ENCODE measurements at places on chromosomes 12 and 14.

GRCh38 chr12:80938397-80938796 is 663 bp upstream of the LIN7A start:
- no peak for DNase-seq

DNA sequence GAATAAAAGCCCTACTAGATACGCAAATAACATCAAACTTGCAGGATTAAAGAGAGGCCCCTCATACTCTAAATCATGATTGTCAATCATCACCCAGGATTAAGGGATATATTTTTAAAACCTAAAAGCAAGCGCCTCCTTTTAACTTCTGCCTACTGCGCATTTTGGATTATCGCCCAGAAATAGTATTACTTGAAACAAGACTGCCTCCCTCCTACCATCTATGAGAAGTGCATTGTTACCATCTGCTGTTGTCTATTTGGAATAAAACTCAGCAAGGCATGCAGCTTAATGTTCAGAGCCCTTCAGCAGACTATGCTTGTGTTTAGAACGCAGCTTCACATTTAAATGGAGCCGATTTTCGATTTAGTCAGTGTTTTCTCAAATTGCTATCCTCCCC is 79.6 kb downstream of the EXOC5 start:
- no peak for DNase-seq

GRCh38 chr12:19515179-19515578 is 75.9 kb downstream of the AEBP2 start:
- DNase-seq = no peak

DNA sequence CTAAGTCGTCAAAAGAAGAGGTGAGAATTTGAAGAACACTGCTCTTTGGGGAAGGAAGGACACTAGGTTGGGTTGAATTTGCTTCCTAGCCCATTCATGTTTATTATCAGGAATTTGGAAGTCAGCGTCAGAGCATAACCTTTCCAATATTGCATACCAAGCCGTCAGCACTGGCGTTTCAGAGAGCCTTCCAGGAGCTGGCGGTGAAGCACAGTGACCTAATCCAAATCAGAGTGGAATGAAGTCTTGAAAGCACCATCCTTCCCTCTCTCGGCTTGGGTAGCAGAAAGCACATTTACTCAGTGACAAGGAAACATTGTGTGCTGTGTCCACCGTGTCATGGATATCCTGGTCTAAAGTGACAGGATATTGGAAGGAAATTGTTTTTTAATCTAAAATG is 240.3 kb upstream of the PELI2 start:
- DNase-seq = no peak

DNA sequence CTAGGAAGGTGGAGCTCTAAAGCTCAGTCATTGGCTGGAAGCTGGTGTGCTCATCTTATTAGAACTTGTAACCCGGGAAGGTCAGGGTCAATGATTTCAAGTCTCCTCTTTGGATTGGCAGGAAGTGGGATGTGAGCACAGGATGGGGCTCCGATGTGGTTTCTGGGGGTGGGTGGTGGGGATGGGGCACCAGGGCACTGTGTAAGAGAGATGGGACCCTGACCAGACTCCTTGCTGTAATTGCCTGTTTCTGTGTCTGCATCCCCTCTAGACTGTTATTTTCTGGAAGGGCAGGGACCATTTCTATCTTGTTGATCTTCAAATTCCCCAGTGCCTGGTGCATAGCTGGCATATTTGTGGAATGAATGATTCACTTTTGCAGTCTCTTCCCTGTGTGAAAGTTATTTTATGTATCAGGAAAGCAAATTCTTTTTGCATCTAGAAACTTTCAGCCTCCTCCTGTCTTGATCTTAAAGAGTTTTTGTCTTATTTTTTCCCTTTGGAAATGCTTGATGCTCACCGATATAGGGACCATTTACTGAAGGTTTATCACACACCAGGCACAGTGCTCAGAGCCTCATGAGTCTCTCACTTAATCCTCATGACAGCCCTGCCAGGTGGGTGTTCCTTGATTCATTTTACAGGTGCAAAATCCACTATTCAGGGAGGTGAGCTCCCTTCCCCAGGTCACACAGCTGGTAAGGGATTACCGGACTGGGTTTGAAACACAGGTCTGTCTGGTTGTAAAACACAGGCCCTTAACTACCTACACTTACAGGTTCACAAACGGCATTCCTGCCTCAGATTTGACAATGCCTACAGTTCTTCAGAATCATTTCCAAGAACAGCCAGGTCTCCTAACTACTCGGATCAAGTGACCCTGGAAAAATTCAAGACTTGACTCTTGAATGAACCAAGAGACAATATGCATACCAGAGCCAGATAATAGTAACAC is 86.9 kb upstream of the IGF1 start:
- no peak for DNase-seq

Data from sigmoid colon (tissue), 7 donors.